HepG2 (cell line): ENCODE measurements at places on chromosomes 11 and 22. TPM values are rescaled to one million over a fixed set of nuclear protein-coding genes. Genes with fewer than 3 reads are reported as not detected.

DNA sequence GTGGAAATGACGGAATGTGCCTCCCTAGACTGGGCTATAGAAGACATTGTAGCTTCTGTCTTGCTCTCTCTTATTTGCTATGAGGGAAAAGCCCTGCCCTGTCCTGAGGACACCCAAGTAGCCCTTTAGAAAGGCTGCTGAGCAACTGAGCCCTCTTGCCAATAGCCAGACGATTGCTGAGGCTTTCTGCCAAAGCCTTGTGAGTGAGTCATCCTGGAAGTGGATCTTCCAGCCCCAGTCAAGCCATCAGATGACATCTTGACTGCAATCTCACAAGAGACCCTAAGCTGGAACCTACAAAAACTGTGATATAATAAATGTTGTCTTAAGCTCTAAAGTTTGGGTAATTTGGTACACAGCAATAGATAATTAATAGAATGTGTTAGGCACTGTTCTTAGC is 3.9 kb upstream of the TRAF6 start:
- no peak for DNase-seq

Gene OR8D1
- not detected in 2 replicates for total RNA-seq

DNA sequence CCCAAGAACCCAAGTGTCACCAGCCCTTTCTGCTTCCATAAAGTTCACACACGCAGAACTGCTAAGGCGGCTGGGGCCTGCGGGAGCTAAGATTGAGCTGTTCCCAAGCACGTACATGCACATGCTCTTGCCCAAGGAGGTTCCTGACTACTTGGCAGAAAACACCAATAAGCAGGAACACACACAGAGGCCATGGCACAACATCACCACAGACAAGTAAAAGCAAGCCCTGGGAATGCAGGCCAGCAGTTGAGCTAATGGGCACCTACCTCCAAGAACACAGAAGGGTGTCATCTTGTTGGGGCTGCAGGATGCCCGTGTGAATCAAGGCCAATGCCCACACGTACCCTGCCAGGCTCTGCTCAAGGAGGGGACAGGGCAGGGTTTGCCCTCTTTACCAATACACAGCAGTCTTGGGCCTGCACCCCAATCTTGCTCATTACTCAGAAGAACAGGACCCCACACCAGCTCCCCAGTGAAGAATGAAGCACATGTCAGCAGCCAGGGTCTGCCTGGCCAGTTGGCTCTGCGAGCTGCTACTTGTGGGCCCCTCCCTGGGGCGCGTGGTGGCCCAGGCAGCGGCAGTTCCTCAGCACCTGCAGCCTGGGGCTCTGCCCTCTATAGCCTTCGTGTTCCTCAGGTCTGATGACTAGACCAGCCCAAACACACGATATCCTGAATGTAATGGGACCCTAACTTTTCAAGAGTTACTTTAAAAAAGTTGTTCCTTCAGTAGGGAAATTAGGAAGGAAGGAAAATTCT is 32.3 kb upstream of the CYP2D6 start:
- no peak for DNase-seq

GRCh38 chr11:36381015-36381360 is 84.9 kb downstream of the PRR5L start:
- DNase-seq = no peak

DNA sequence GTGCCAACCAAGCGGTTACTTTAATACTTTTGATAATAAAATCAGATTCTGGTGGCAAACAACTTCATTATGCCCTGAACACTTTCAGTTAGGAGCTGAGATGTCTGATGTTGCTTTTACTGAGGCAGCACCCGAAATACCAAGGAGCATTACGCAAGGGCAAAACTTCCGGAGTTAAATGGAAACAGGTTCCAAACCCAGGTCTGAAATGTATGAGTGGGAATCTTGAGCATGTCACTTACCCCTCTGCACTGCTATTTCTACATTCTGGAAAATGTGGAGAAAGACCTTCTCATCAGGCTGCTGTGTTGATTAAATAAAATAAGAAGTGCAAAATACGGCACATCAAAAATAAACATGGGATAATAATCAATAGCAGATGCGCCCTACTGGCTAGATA is 315.1 kb downstream of the LARGE1 start:
- DNase-seq = no peak
